8988T (cell line): ENCODE measurements at places on chromosomes 7 and 10.

GRCh38 chr10:120552262-120552661, 95.2 kb downstream of the PLPP4 start:
- no peak for DNase-seq

DNA sequence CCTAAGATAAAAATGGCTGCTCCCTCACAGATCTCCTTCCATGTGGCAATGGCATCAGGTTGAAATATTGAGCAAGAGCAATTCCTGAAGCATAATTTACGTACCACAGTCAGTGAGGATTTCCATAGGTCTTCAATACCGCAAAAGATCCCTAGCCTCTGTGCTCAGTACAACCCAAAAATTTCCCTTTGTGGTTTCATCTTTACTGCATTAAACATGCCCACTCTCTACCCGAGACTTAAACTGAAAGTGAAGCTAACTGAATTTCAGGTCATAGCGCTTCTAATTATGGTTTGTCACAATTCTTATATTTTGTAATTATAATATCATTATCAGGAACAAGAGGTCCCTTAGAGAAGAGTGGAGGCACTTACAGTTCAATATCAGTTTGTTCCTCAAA, 1071.1 kb downstream of the XPNPEP1 start:
- DNase-seq: no peak

- DNase-seq: no peak
These were observed 4.1 kb downstream of the NOD1 start for GRCh38 chr7:30474485-30474884.

GRCh38 chr10:35824704-35825103, 182.6 kb upstream of the FZD8 start:
- no peak for DNase-seq

DNA sequence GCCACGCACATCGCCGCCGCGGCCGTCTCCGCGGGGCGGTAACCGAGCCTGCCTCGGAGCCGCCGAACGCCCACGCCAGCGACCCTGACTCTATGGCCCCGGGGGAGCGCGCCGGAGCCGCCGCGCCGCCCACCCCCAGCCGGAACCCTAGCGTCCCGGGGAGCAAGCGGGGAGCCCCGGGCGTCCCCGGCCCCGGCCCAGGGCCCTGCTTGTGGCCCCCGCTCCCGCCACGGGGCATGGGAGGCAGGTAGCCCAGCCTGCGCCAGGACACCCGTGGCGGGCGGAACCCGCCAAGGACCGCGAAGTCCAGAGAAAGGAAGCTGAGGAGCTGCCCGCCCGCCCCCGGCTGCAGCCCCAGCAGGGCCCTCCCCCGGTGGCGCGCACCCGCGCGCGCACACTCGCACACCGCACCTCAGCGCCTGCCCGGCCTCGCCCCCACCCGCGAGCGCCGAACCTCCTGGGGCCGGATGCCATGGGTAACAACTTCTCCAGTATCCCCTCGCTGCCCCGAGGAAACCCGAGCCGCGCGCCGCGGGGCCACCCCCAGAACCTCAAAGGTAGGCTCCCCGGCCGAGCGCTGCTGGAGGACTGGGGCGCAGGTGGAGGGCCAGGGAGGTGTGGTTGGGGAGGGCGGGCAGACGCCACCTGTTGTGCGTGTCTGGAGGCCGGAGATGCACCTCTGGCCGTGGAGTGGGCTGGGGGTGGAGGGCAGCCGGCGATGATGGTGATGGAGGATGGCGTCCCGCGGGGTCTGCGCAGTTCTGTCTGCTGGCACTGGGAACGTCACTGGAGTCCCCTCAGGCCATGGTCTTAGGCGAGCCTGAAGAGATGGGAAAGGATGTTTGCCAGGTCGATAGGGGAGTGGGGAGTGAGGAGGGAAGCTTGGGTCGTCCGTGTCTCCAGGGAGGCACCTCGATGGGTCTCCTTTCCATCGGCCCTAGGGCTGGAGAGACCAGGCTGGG, 692 bp downstream of the NEURL1 start:
- DNase-seq: no peak

DNA sequence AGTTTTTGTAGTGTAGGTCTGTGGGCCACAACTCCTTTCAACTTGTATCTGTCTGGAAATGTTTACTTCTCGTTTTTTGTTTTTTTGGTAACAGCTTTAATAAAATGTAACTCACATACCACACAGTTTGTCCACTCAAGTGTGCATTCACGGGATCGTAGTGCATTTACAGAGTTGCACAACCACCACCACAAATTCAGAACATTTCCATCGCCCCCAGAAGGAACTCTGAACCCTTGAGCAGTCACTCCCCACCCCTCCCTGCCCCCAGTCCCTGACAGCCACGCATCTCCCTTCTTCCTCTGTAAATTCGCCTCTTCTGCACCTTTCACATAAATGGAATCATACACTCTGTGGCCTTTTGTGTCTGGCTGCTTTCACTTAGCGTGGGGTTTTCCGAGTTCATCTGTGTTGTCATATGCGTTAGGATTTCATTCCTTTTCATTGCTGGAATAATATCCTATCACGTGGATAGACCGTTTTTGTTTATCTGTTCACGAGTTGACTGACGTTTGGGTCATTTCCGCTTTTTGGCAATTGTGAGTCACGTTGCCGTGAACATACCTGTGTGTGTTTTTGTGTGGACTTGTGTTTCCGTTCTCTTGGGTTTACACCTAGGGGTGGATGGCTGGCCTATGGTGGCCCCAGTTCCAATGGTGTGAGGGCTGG, 10.3 kb downstream of the JAKMIP3 start:
- DNase-seq: no peak

DNA sequence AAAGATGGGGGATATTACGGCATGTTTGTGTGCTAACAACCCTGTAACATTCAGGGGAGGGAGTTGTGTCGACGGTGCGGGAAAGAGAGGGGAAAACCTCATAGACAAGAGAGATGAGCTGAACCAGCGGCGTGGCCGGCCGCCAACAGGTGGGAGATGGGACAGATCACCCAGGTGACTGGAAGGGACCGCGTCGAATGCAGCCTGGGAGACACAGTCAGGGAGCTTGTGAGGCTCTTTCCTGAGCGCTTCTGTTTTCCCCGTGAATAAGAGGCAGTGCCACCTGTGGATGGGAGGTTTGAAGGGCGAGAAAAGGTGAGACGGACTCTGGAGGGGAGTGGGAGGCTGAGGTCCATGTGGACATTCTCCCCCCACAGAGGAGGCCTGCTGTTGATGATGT, 9.9 kb upstream of the PRKAG2 start:
- no peak for DNase-seq

DNA sequence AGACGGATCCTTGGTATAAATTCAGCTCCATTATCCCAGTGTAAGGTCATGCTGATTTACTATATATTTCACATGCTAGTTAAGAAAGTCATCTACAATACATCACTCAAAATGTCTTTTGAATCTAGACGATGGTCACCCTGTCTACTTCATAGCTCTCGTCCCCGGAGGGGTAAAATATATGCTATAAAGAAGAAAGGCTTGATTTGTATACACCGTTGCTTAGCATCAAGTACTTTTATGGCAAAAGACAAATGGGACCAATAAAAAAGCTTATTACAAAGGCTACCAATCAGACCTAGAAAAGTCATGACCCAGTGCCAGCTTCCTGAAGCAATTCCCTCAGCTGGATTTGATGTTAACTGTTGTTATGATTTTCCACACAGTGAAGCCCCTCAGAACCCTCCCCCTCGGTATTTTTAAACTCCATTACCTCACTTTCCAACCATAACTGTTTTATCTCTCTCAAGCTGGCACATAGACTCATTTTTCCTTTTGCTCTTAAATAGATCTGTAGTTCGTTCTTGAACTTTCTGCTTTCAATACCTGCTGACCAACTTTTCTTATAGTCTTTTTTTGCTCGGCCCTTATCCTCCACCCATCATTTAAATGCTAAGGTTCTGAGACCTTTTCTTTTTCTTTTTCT, 104.9 kb downstream of the DOCK4 start:
- DNase-seq: no peak

DNA sequence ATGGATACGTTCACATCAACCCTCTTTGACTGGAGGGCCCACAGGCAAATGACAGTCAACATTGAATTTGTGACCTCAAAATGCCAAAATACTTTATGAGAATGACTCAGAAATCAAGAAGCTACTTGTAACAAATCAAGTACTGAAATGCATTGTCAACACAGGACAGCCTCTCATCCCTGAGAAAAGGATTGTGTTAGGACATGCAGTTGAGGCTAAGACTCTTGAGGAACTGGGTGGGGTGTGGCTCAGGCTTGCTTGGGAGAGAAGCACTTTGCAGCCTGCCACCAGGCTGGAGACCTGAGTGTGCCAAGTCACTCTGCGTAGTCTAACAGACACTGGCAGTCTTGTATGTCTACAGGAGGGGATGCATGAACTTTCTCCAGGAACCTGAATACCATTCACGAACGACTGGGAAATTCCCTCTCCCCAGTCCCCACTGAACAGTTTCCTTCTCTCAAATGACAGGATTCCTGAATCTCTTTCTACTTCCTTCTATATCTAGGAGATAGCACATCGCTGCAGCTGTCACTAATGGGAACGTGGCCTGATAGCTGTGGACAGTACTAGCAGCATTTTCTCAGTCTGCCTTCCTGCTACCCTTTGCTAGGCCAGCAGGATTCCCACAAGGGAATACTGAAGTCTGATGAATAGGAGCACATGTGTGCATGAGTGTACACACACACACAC, 3.3 kb upstream of the SMO start:
- DNase-seq: no peak

DNA sequence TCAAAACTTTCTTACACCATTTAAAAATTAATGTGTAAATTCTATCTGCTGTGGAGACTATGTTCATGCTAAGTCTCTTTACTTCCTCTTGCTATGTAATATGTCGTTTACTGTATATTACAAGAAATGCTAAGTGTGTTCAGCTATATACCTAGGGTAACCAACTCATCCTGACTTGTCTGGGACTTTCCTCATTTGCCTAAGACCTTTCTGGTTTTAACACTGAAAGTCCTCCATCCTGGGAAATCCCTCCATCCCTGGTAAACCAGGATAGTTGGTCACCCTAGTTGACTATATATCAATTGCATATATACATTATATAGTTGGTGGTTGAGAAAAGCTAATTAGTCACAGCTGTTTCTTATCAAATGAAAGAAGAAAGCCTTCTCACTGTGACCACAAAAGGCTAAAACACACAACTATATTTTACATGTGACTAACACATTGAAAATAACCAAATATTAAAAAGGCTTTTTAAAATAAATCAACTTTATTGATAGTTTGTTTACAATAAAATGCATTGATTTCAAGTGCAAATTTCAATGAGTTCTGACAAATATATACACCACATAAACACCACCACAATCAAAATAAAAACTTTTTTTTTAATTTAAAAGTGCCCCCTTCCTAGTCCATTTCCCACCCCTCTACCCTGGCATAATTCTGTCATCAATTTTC, 167.7 kb upstream of the INHBA start:
- DNase-seq: no peak

- DNase-seq: no peak
These were observed 54.5 kb downstream of the COL1A2 start for GRCh38 chr7:94449151-94449725.

GRCh38 chr10:84059526-84059925, 79.8 kb upstream of the GHITM start:
- no peak for DNase-seq

DNA sequence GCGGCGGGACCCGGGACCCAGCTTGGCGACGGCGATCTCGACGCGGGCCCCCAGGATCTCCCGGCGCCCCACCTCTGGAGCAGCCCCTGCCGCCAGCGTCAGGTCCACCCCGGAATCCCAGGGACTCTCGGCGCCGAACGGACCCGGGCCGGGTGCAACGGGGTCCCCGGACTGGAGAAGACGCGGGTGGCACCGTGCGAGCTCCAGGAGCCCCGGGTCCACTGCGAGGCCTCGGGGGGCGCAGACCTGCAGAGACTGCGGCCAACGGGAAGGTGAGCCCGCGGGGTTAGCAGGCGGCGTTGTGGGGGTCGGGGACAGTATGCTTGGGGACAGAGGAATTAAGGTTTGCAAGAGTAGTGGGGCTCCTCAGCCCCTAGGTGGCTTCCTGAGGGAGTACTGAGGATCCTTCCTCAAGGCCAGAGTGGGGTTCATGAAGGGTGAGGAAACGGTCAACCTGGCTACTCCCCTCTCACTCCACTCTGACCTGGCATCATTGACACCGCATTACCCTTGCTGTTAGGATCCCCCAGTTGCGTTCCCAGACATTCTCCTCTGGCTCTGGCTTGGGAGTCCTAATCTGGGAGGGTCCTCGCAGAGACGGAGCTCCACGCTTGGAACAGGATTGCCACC, 353 bp downstream of the EPHB6 start:
- DNase-seq: no peak

DNA sequence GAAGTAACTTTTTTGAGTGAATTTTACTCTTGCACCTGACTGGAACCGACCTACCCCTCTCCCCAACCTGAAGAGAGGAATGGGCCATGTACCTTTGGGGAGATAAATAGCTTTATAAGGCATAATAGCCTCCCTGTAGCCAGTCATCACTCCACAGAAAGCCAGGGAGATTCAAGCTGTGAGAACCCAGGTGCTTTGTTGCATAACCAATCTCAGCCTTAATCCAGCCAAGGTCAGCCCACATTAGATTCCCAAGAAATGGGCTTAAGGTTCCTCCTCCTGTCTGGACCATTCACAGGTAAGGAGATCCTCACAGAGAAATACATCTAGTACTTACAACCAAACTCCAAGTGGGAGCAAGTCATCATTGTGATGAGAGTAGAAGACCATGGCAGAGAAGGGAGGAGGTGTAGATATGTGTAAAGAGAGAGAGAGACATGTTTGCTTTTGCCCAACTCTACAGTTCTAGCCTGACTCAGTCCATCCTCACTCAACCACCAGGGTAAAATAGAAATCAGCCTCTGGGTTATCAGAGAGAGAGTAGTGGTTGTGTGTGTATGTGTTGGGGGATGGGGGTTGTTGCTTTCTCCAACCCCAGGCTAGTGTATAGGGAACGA, 23.6 kb downstream of the SKIDA1 start:
- no peak for DNase-seq

DNA sequence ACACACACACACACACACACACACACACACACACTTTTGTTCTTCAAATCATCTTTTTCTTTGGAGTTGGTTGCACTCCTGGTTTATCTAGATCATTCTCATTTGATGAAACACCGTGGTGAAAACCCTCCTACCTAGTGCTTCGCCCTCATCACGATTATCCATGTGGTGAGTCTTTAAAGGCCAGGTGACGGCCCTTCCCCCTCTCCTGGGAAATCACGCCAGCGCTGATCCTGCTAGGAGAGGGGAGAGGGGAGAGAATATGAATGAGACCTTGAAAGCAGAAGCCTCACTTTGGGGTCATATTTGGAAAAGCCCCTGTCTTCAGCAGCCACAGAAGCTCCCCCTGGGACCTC, 103.9 kb upstream of the LRRC4 start:
- DNase-seq: no peak

DNA sequence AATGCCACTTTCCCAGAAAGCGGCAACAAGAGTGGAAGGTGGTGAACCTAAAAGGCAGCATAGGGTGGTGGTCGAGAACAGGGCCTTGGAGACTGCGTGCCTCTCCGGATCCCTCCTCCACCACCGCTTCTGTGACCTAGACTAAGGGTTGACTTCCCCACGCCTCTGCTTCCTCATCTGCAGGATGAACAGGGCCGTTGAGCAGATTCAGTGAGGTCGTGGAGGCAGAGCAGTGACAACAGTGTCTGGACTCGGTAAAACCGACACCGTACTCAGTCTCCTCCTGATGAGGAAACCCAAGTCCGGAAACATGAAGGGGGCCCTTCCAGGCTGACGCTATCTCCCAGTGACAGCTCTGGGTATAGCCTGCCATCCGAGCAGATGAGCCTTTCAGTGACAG, 162.6 kb downstream of the CELF2 start:
- DNase-seq: no peak
